ENCODE measurements at places on chromosomes 5 and 9.

- DNase-seq: no peak
These were observed 247.8 kb downstream of the AOPEP start for GRCh38 chr9:94974154-94974879.

DNA sequence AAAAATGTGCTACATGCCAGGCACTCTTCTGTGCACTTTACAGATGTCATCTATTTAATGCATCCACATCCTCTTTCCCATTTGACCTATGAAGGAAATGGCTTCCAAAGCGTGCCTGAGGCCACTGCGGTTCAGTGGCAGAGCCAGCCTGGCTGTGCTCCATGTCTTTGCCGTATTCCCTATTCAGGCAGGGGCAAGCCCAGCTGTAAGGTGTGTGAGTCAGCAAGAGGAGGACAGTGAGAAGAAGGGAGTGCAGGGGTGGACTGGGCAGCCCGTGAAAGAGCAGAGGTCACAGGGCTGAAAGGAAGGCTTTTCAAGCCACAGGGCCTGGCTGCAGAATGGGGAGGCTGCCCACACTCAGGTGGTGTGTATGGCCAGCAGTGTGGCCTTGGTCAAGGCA is 91.7 kb downstream of the HRH2 start:
- DNase-seq: no peak

GRCh38 chr5:37841203-37841602 is 1.4 kb upstream of the GDNF start:
- no peak for DNase-seq

GRCh38 chr5:108028412-108028811 is 353.5 kb downstream of the FBXL17 start:
- no peak for DNase-seq

DNA sequence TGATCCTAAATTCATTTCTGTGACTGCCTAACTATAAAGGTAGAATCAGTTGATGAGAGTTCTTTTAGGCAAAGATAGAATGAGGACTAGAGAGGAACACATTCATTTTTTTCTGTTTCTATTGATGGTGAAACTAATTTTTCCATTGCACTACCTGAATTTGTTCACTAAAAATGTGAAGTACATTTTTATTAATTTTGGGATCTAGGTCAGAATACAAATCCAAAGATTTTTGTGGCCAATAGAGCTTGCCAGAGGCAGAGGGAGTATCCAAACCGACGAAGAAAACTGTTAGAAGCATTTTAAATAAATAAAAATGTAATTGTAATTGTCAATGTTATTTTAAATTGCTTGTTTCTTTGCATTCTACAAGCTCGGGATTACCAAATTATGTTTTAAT is 78.1 kb downstream of the MTREX start:
- DNase-seq: no peak

- no peak for DNase-seq
These were observed 27.0 kb upstream of the PRRC2B start for GRCh38 chr9:131366761-131367401.

DNA sequence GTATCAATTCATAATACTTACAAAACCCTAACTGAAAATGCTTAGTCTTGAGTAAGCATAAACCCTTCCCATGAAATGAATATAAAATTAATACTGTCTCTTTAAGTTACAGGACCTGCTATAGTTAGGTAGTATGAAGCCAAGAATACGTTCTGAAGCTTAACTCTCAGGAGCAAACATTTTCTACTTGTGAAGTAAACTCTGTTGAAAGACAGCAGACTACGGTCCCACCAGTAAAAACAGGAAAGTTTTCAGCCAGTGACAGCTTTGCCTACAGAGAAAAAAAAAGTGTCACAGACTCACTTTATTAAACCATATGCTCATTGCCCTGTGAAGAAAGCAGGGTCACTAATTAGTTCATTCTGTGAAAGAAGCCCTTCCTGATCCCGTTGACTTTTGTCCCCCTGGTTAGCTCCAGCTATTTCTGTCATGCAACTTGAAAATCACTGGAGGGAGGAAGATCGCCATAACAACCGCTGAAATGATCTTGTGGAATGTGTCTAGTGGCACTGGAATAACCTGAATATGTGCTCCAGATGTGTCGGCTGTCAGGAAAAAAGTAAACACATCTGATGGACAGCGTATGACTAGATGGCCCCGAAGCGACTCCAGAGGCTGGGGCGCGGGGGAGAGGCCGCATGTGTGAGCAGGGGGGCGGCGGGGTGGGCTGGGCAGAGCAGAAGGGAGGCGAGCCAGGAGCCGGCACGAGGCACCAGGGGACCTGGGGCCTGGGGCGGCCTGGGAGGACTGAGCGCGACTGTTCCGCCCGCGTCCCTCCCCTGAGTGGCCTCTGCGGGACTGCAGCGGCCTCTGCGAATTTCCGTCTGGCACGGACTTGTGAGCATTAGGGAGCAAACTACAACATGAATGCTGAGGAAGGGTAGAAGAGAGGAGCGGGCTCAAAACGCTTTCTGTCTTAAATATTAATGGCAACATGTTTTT is 41.9 kb downstream of the BNC2 start:
- DNase-seq: no peak

DNA sequence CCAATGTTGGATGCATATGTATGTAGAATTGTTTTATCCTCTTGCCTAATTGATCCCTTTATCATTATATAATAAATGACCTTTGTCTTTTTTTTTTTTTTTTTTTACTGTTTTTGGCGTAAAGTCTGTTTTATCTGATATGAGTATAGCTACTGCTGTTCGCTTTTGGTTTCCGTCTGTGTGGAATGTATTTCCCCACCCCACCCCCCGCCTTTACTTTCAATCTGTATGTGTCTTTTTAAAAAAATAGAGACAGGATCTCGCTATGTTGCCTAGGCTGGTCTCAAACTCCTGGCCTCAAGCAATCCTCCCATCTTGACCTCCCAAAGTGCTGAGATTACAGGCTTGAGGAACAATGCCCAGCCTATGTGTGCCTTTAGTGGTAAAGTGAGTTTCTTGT is 11.3 kb downstream of the AHRR start:
- DNase-seq: no peak

GRCh38 chr9:136759001-136759400 is 958 bp upstream of the LCN8 start:
- no peak for DNase-seq

DNA sequence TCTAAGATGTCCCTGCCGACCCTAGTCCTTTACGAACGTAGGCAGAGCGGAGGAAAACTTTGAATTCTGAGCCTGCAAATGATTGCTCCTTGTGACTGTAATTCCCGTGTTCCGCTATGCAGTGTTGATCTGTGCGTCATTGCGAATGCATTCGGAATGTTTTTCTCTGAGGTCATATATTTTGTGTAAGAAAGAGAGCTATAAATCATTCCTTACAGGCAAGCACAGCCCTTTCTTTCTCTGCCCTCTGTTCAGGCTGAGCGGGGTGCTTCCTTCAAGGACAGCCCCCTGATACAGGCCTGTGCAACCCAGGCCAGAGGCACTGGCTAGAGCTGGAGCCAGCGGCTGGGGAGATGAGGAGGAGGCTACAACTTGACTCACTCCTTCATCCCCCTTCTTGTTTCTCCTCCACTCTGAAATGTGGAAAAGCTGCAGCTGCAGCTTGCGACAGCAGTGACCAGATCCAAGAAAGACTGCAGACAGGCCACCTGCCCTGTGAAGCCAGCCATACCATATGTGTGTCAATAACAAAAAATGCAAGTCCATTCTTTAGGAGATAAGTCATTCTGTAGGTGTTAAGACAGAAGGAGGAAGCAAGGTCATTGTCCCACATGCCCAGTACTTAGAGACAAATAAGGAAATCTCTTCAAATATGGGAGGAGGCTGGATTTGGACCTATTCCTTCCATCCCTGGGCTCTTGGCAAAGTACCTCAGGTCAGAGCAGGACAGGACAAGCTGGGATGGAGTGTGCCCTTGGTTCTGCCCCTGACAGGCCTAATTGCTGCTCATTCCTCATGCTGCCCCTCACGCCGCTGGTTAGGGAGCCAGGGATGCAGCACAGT is 345.7 kb upstream of the WWC1 start:
- DNase-seq: no peak

- DNase-seq: no peak
These were observed 693 bp downstream of the DPYSL3 start for GRCh38 chr5:147509041-147509709.

DNA sequence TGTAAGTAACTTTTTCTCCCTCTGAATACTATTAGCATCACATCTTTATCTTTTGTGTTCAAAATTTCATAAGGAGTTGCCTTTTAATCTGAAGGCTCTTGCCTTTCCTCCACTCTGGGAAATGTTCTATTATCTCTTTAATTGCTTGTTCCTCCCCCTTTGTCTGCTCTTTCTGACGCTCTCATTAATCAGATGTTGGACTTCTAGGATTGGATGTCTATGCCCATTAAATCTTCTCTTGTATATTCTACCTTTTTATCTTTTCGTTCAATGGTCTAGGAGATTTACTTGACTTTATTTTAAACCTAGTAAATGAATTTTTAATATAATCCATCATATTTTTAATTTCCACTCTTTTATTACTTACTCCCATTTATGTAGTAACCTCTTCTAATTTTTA is 76.7 kb downstream of the MARCHF3 start:
- DNase-seq: no peak

DNA sequence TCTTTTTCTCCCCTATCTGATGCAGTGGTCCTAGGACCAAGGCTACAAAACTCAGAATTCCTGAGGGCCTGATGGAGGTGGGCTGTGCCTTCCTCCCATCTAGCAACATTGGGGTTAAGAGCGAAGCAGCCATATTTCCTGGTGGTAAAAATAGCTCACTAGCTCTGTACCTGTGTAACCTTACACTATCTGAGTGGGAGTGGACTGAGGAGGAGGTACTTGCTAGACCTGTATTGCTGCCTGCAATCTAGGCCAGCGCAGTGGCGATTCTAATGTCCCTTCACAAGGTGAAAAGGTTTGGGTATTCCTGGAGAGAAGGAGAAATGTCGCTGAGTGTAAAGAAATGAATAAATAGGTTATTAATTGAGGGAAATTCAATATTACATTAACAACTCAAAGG is 80.2 kb upstream of the LIFR start:
- no peak for DNase-seq
